ENCODE measurements at places on chromosomes 7 and 10. TPM values are rescaled to one million over a fixed set of nuclear protein-coding genes. Genes with fewer than 3 reads are reported as not detected.

DNA sequence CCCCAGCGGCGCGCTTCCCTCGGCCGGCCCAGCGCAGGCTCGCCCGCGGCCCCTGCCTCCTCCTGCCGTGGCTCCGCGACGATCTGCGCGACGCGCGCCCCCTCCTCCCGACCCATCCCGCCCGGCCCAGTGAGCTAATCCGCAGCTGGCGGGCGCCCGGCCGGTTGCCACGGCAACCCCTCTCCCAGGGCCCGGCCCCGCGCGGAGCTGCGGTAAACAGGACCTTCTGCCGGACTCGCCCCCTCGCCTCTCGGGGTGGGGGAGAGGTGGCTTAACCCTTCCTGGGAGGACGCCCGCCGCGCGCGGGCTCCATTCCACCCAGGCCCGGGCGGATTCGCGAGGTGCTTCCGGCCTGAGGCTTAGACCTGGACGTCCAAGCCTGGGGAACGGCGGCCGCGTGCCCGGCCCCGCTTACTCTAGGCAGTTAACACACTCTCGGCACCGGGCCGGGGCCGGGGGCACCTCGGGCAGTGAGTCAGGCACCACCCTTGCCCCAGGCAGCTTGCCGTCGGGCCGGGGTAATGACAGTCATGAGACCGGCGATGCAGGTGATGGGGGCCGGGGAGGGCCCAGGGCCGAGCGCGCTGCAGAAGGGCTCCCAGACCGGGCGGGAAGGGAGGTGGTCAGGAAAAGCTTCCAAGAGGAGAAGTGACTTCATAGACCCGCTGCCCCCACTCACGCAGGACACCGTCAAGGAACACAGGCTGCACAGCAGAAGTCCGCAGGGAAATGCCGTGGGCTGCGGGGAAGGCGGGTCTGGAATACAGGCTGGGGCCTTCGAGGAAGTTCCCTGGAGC lies at the start of gene DENND2A:
DENND2A (minus strand) TSS at position 87 of the 797 bp plus-strand sequence. CDS start 38,416 bp downstream, outside the sequence.
- no peak for DNase-seq

The SUGCT gene
- total RNA-seq: not detected

The TAS2R41 gene
- not detected for total RNA-seq

GRCh38 chr10:80739328-80739727 lies 201.6 kb downstream of the SH2D4B start:
- no peak for DNase-seq

DNA sequence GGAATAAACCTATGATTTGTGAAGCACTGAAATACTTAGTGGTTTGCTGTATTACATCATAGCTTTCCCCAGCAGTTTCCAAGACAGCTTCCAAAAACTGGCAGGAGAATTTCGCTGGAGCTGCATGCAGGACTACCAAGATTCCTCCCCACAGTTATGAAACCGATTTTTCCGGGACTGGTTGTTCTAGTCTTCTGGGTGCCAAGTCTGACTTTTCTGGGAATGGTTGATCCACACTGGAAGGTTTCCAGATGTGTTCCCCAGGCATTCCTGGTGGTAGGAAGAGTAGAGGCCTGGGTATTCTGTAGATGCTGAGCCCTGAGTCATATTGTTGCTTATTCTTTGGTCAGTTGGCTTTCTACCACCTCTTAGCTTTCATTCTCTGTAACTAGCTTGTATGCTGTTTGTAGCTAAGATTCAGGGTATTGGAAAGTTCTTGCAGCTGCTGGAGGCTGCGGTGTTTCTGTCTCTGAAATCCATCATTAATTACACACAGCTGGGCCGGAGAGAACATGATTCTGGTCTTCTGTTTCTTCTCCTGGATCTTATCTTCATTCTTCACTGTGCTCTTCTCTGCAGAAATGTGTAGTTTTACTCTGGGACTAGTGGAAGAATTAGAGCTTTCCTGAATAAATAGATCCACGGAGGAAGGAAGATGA lies 6.3 kb downstream of the ABCC2 start:
- DNase-seq: no peak

DNA sequence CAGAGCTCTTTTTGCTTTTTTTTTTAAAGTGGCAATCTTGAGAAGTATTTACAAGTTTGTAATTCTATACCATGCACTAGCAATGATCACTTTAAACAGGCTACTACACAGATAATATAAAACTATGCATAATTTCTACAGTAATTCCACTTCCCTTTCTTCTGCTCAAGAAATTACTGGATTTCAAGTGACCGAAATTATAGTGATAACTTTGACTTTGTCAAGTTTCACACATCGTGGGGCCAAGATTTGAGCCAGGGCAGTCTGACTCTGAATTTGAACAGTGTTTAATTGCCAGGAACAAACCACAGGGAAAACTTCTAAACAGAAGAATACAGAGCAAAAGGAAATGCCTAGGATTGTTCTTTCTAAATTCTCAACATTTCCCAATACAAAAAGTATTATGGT lies 288.3 kb upstream of the MKLN1 start:
- DNase-seq: no peak

DNA sequence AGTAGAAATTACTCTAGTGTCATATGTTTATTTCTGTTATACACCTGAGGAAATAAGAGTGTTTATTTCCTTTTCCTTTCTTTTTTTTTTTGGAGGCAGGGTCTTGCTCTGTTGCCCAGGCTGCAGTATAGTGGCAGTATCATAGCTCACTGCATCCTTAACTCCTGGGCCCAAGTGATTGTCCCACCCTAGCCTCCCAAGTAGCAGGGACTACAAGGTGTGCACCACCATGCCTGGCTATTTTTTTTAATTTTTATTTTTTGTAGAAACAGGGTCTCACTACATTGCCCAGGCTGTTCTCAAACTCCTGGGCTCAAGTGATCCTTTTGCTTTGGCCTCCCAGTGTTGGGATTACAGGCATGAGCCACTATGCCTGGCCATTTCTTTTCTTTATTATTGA lies 37.8 kb downstream of the TBC1D12 start:
- DNase-seq: no peak

The POLR2J gene
- 46.5 TPM for total RNA-seq

The GPR85 gene
- total RNA-seq: not detected

- DNase-seq: no peak
These were observed 37.2 kb upstream of the ZNF107 start for GRCh38 chr7:64628721-64629120.

DNA sequence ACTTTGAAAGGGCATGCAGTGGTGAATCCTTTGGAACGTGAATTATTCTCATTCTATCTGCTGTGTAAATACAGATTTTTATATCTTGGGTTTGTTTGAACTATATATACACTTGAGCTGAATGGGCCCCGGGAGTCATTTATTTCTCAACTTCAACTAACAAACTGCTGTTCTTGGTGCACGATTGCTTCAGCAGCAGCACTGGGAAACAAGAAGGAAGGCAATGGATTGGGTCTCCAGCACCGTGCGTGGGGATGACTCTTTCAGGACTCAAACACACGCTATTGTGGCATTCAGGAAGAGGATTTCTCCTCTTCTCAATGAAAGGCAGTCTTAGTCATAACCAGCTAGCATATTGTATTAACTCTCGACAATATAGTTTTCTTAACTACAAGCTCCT lies 226.0 kb upstream of the NFE2L3 start:
- DNase-seq: no peak

The RARRES2 gene
- total RNA-seq: not detected

The PTN gene
- total RNA-seq: not detected

DNA sequence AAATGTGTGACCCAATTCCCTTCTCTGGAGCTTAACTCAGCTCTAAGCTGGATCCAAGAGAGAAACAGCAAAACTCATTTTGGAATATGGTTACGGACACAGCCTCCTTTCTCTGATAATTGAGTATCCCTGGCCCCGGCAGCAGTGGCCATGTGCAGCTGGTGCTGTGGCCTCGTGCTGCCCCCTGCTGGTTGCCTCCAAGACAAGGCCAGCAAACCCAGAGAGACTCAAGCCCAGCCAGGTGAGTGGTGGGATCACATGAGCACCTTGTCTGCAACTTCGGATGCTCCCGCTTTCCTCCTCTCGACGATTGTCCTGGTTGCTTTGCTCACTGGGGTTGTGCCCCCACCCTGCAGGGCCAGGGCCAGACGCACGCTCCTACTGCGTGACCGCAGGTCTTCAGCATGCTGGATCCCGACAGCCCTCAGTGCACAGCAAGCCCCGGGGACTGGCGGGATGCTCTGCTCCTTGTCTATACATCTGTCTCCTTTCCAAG lies 19.4 kb downstream of the SFTPD start:
- peak; percentile 82 for DNase-seq

DNA sequence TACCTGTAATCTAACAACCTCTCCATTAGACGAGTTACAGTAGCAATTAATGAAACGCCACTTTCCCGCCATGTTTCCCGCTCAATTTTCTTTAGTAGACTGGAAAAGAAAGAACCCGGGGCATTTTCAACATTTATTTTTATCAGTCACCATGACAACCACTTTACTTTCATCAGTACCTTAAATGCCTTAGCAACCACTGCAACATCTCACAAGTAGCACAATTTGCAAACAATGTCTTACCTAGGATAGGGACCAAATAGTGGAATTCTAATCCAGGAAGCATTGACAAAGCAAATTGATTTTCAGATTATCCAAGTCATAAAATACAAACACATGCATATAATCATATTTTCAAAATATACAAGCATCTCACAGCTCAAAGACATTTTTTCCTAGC lies 221.6 kb upstream of the IMMP2L start:
- no peak for DNase-seq

- DNase-seq: peak; percentile 67
These were observed 62.4 kb downstream of the LSM5 start for GRCh38 chr7:32427769-32428291.

DNA sequence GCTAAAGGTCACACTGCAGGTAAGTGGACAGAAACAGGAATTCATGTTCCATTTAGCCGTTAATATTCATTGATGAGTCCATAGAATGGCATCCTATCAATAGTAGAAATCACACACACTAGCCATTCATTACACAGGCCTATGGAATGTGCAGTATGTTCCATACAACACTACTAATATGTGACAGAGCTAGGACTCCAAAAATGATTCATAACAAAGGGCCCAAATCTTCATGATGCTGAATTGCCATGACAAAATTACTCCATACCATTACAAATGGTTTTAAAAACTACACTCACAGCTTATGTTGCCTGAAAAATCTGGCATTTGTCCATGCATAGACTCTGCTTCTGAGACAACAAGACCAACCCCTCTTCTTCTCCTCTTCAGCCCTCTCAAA lies 549.1 kb downstream of the XPNPEP1 start:
- DNase-seq: no peak

- peak; percentile 25 for DNase-seq
These were observed 29.0 kb upstream of the WDFY4 start for GRCh38 chr10:48655411-48656240.

The BMPER gene
- not detected for total RNA-seq

The SRRT gene
- 205 TPM for total RNA-seq

The FKBP6 gene
- total RNA-seq: not detected

DNA sequence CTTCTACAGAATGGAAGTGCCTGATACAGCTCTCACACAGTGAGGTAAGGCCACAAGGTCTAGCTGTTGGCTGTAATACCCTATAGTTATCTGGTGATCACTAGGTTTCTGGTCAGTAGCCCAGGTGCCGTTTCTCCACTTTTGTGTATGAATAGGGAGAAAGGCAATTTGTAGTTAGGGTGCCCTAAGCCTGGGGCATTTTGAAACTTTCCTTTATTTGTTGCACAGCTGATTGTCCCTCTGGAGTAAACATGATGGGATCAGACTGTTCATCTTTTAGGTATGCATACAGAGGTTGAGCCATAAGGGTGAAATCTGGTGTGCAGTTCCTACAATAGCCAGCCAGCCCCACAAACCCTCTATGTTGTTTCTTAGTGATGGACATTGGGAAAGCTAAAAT lies 112.4 kb downstream of the ANKRD26 start:
- DNase-seq: no peak

GRCh38 chr10:31888442-31888841 lies 40.2 kb downstream of the ARHGAP12 start:
- no peak for DNase-seq

The JAZF1 gene
- total RNA-seq: 7.2 TPM

The ELOVL3 gene
- not detected for total RNA-seq

DNA sequence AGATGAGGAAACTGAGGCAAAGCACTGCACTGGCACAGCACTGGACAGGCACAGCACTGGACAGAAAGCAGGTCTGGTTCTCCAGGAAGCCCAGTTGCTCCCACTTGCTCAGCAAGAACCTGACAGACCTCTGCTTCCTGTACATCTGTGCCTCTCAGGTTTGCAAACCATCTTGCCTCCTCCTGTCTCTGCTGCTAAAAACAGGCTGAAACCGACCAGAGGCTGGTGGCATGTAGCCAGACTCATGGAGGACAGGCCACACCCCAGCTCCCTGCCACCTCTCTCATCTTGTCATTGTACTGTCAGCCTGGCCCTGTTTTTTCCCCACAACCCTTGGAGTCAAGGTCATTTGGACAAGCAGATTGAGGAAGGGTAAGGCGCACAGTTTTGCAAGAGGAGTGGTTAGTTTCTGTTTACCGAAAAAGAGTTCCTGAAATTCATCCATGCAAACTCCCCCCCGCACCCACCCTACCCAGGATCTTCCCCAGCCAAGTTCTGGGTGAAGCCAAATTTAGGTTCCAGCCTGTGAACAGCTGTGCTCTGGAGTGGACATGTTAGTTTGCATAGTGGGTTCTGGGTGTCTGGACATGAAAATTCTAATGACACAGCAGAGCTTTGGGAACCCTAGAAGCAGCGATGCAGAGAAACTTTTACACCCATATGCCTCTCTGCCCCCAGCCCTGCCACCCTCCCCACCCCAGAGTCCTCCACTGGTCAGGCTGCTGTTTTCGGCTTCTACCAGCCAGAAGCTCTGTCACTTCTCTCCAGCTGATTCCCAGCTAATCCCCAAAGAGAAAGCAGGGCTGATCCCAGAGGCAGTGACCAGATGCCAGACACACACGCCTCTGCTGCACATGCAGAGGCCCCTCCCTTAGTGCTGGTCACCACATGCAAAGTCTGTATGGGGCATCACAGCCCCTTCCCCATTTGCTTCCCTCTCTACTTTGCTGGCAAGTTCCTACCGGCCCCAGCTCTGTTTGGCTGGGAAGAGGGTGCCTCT lies 8.5 kb upstream of the C10orf105 start:
- peak; percentile 76 for DNase-seq

GRCh38 chr10:110609605-110610004 lies 34.5 kb upstream of the RBM20 start:
- DNase-seq: no peak

- no peak for DNase-seq
These were observed 44.6 kb downstream of the COL28A1 start for GRCh38 chr7:7491044-7491443.

GRCh38 chr7:156816943-156817572 lies 75.9 kb downstream of the LMBR1 start:
- DNase-seq: no peak

DNA sequence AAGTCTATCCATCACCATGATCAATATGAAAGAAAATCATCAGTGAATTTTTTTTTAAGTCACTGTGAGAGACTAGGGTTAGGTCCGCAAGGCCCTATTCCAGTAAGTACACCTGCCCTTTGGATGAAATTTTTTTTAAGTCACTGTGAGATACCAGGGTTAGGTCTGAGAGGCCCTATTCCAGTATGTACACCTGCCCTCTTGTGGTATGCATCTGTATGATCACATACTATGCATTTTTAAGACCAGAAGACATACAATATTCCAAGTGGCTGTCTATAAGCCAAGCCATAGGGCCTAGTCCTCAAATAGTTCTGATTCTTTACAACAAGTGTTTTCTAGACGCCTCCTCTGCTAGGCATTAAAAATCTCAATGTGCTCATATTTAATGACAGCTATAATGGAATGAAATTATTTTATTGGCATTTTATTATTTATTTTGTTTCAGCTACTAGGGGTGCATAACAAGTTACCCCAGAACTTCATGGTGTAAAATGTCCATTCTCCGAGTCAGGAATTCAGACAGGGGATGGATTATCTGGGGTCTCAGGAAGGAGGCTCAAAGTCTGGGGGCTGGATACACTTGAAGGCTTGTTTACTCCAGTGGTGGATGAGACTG lies 53.1 kb downstream of the TEX36 start:
- no peak for DNase-seq

The SPAM1 gene
- not detected for total RNA-seq

The OR2A5 gene
- total RNA-seq: not detected

All from activated CD4-positive, alpha-beta memory T cell treated with anti-CD3 and anti-CD28 coated beads, Interleukin-2, amount 10 ng/mL, durations not matched to agents 7 days and 5 days (primary cell).